Stimulated activated CD4-positive, alpha-beta T cell treated with anti-CD3 and anti-CD28 coated beads, Interleukin-12 subunit alpha, Interleukin-12 subunit beta, amount 100 ng/mL, for 4 hours (primary cell): ENCODE measurements at places on chromosomes 4 and X.
A peak's percentile ranks its signal among the peaks of the same experiment; 100 is the strongest.

DNA sequence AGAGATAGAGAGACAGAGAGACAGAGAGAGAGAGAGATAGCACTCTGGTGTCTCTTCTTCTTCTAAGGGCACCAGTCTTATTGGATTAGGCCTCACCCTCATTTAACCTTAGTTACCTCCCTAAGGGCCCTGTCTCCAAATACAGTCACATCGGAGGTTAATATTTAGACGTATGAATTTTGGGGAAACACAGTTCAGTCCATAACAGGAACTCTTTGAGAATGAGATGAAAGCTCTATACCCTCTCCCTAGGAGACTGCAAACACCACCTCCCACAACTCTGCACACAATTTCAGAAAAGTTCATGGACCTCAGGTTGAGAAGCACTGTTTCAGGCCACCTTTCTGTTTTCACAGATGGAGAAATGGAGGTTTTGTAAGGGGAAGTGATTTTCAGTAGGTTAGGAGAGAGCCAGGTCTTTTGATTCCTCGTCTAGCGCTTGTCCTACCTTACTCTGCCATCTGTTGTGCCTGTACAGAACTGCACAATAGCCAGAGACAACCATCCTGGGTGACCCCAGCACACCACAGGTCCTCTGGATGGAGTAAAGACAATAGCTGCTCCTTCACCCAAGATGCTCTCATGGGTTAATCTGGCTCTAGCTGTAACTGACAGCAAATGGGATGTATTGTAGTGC lies 16.9 kb upstream of the LOC101059915 start:
- DNase-seq: no peak

GRCh38 chr4:38449506-38450174 lies 214.4 kb upstream of the KLF3 start:
- no peak for DNase-seq

GRCh38 chr4:55754754-55755350 lies 64.7 kb upstream of the EXOC1L start:
- no peak for DNase-seq

DNA sequence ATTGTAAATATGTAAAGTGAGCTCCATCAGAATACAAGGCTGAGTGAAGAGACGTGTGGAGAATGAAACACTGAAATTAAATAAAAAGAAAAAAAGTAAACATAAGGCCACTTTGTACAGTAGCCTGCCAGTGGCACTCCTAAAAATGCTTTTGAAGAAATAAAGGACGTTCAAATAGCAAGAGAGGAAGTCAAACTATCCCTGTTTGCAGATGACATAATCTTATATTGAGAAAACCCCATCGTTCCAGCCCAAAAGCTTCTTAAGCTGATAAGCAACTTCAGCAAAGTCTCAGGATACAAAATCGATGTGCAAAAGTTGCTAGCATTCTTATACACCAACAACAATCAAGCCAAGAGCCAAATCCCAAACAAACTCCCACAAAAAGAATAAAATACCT lies 24.2 kb downstream of the RASSF6 start:
- no peak for DNase-seq

DNA sequence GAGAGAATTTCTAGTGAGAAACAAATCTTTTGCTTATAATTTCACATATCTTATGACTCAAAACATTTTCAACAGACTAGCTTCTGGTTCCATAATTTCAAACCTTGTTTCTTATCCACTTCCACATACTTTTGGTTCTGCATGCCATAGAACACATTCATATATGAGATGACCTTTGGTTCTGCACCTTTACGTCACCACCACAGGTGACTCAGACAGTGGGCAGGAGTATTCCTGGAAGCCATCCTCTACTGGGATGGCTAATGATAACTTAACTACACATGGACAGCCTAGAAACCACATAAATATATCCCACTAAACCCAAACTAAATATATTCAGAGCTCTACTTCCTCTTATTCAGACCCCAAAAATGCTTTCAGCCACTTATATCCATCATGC lies 133.3 kb downstream of the DCK start:
- no peak for DNase-seq

DNA sequence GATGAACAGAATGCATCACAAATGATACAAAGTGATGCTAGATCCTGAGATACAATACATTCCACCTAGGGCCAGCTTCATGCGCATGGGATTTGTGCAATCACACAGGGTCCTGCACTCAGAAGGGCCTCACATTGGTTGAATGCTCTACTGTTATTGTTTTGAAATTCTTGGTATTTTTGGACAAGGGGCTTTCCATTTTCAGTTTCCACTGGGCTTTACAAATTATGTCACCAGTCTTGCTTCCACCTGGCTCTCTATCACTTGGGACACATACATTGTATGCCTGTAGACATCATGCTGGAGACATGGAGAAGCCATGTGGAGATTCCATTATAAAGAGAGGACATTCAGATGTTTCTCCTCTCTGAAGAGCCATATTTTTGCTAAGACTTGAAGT lies 155.8 kb downstream of the NAA11 start:
- no peak for DNase-seq

- no peak for DNase-seq
Measured at GRCh38 chrX:69988955-69989394, 60.8 kb downstream of the AWAT2 start.

- DNase-seq: no peak
Measured at GRCh38 chrX:66162331-66162822, 1.7 kb upstream of the HEPH start.

DNA sequence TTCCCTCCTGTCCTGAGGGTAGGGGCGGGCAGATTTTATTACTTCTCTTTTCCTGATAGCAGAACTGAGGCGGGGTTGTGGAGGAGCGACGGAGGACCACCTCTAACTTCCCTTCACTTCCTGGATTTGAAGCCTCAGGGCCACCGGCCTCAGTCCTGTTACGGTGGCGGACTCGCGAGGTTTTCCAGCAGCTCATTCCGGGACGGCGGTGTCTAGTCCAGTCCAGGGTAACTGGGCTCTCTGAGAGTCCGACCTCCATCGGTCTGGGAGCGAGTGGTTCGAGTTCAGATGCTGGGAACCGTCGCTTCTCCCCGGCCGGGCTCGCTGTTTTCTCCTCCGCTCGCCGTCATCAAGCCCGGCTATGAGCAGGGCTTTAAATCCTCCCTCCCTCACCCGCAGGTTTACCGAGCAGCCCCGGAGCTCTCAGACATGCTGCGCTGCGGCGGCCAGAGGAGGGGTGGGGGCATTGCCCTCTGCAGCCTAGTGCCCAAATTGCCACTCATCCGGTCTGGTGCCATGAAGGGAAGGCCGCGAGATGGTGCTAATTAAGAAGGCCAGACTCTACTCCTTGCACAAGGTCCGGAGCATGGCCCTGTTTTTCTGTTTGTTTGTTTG lies 23.3 kb downstream of the HAND2 start:
- DNase-seq: no peak

DNA sequence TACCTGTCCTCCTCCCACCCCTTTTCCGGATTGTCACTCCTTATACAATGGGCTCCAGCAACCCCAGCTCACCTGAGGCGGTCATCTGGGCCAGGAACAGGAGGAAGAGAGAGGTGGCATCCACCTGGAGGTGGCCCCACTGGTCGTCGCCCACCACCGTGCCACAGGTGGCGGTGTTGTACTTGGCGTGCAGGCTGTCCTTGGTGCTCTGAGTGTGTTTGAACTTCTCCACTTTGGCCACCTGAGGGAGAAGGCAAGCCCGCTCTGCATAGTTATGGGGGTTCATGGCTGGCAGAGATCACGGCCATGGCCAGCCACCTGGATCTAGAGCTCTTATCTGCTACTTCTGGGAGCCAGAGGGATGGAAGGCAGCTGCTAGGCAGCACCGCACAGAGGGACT lies 32.9 kb downstream of the PHKA2 start:
- DNase-seq: no peak

- peak; percentile 32 for DNase-seq
Measured at GRCh38 chrX:40013266-40014195, 84.2 kb downstream of the BCOR start.

- DNase-seq: no peak
Measured at GRCh38 chr4:168618577-168619265, 121.9 kb downstream of the PALLD start.

DNA sequence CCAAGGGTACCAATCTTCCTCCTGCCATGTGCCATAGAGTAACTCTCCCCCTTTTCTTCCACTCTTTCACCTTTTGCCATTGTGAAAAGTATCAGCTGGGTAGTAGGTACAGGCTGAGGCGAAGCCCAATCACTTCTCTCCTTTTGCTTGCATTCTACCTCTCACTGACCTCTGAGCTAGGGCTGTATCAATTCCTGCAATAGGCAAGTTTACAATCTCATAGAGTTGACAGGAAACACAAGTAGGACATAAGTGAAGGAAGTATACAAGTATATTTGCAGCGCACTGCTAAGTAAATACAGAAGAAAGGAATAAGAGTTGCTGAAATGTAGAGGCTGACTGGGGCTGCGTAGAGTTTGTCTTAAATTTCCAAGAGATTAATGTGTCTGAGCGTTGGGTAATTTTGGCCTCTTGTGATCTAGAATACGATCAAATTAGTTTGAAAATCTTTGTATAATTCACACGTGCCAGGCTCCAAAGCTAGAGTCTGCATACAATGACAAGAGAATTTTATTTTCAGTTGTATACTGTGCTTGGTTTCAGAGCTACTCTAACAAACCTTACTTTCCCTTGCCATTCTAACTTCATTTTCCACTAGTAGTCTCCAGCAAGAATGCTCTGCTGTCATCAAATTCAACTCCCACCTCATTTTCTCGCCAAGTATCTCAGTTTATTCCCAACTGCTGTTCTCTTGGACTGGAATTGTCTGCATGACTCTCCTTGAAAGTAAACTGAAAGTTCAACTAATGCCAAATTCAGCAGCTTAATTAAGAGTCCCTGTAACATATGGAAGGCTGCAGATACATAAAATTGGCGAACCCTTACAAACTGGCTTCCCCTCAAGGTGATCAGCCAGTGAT lies 90.3 kb downstream of the ATP11C start:
- no peak for DNase-seq

DNA sequence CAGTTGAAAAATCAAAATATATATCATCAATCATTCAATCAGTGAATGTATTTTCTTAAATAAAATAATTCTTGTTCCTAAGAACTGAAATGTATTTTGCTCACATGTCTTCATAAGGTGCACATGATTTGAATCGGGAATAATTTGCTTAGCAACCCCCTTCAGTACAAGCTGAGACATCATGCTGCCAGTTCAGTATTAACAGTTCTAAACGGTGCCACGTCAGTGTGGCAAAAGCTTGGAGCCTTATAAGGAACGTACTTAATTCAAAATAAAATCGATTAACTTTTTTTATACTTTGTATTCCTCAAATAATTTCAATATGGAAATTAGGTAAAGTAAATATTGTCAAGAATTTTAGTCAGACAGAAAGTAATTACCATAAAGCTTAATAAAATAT lies 287.9 kb downstream of the CCSER1 start:
- DNase-seq: no peak

DNA sequence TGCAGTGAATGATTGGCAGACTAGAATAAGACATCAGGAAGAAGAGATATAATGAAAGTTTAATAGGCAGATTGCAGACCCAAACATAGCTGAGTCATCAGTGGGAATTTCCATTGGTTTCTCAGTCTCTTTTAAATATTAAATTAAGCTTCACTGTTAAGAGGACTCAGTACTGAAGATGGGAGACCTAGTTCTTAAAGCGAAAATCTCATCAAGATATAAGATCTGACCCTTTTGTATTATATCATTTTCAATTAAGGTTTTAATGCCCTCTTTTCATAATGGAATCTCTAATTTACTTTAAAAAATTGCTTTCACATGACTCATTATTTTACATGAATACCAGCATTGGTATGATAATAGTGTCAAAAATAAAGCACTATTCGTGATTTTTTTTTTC lies 168.9 kb upstream of the ATOH1 start:
- DNase-seq: no peak

DNA sequence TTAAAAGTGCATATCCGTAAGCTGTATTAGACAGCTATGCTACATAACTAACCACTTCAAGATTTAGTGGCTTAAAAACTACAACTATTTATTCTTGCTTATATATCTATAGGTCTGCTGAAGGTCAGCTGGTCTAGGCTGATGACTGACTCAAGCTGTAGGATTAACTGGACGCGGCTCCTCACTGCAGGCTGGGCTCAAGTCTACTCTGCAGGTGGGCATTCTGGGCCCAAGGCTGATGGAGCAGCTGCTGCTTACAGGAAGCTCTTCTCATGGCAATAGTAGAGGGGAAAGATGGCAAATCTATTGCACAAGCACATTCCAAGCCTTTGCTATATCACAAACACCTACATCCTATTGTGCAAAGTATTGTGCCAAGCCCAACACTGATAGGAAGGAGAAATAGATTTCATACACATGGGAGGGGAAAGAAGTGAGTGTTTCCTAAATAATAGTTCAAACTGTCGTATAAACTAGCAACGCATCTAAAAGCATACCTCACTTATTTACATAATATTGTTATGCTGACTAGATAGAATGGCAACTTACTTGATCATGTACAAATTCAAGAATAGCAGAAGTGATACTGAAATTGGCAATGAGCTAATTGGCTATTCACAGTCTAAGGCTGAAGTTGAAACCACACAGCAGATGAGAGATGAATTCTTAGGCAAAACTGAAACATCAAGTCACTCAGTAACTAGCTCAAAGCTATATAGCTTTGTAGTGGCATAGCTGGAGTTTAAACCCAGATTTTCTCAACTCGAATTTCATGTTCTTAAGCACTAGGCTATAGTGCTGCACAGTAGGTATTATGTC lies 263.8 kb downstream of the NKX6-1 start:
- DNase-seq: no peak

DNA sequence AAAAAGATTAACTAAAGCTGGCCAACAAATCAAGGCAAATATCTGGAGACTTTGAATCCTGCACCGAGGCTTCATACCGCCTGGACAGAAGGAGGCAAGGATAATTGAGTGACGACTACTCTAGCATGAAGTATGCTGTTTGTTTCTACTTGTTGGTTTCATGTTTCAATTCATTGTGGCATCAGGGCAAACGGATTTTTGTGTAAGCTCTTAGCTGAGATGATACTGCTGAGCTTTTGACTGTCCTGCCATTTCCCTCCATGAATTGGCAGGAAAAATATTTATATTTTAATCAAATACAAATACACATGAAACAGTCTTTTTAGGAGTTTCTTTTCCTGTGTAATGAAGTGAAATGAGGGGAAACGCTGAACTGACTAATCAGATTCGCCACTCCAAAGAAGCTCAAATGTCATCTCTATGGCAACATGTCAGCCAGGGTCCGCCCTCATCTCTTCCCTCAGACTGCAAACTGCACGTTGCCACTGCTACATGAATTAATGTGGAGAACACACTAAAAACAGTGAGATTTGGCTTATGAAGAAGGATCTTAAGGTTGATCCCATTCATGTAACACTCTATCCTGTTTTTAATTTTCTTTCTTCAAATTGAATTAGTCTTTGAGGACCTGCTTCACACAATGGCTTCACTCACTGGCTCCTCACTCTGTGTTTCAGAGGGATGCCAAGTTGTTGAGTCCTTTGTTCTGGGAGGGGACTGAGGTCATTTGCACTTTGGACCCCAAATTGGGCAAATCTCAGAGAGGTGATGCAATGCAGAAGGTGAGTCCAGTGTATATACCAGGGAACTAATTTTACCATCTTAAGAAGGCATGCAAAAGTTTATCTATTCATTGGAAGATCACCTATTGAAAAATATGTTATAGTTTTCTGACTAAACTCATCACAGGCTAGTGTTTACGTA lies 149.6 kb upstream of the MID1 start:
- DNase-seq: no peak

GRCh38 chr4:26884486-26884988 lies 23.9 kb downstream of the STIM2 start:
- no peak for DNase-seq

- no peak for DNase-seq
Measured at GRCh38 chr4:83308672-83309071, 24.1 kb upstream of the COQ2 start.

- no peak for DNase-seq
Measured at GRCh38 chrX:110218591-110218990, 99.3 kb downstream of the AMMECR1 start.

- no peak for DNase-seq
Measured at GRCh38 chr4:102783006-102783405, 22.2 kb upstream of the MANBA start.
